ENCODE measurements at places on chromosomes 16 and 17. TPM values are rescaled to one million over a fixed set of nuclear protein-coding genes. Genes with fewer than 3 reads are reported as not detected.

DNA sequence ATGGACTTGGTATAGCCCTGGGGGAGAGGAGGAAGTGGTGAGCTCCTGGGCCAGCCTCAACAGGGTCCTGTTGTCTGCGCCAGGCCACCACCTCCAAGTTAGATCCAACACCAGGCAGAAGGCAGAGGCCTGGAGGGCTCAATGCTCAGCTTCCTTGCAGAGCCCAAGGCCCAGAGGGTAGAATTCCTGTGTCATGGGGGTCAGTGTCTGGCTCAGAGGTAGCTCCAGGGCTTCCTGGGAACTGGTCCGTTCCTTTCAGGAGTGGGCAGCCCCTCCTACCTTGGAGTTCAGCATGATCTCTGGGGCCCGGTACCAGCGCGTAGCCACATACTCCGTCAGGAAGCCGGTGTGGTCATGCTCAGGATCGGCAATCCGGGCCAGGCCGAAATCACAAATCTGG is 4.4 kb upstream of the GDPD3 start:
- no peak for DNase-seq

- DNase-seq, result no peak
Observed at GRCh38 chr16:87735270-87736007, 30.3 kb downstream of the KLHDC4 start.

The NOD2 gene
- total RNA-seq, result not detected

DNA sequence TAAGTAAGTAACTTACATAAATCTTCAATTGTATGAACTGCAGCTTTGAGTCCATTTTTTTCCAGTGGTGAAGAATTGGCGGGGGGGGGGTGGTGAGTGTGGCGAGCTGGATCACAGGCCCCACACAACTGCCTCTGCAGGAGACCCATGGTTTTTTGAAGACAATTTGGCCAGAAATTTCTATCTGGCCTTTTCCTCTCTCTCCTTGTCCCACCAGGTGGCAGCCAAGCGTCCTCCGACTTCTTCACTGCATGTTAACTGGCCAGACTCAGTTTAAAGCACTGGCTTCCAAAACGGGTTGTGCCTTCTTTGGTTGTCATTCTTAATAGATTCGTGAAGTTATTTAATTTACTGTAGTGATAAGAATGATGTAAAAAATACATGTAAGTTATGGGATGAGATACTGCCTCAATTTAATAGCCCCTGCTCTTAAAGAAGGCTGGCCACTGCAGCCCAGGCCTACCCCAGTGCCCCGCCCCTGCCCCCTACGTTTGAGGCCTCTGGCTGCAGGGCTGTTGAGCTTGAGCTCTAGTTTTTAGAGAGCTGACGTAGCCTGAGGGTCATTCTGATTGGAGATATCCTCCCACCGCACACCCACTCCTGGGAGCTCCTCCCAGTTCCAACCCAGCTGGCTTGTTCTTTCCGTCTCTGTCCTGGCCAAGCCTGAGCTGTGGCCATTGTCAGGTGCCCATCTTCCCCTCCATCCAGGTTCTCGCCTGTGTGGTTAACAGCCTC is 36.4 kb downstream of the AKAP1 start:
- DNase-seq, result no peak

The SCN4A gene
- total RNA-seq, result 0.02 TPM
